ENCODE measurements at places on chromosomes 5 and 9.

- no peak for DNase-seq
Observed at GRCh38 chr5:139457241-139457640, 5.3 kb downstream of the ECSCR start.

GRCh38 chr5:102561894-102562760 lies 63.3 kb upstream of the SLCO6A1 start:
- no peak for DNase-seq

- no peak for DNase-seq
Observed at GRCh38 chr5:174423558-174423957, 300.8 kb upstream of the MSX2 start.

GRCh38 chr5:145228564-145228963 lies 606.6 kb downstream of the PRELID2 start:
- no peak for DNase-seq

DNA sequence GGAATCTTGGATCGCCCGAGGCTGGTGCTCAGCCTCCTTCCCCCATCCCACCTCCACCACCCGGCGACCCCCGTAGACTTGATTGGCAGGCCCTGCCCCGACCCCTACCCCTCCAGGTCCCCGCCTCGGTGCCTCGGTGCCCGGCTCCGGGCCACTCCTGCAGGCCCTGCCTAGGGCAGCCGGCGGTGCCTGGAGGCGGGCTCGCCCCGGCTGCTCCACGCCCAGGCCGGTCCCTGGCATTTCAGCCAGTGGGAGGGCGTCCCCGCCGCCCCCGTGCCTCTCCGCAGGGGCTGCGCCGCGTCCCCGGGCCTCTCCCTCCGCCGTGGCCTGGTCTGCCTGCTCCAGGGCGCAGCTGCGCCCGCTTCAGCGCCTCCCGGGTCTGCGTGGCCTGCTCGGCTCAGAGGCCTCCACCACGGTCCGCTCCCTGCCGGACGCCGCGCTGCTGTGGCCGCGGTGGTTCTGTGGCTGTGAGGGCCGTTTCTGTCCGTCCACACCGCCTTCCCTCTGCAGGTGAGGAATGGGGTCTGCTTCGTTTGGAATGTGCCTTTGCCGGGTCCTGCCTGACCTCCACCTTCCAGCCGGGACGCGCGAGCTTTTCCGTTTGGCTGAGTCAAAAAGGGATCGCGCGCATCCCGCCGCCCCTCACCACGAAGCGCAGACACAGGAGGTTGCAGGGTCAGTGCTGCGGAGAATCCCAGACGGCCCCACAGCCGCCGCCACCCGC lies 48.3 kb upstream of the IRX4 start:
- DNase-seq: no peak

- DNase-seq: peak; percentile 30
Observed at GRCh38 chr5:171627936-171628632, 157.5 kb upstream of the SMIM23 start.

DNA sequence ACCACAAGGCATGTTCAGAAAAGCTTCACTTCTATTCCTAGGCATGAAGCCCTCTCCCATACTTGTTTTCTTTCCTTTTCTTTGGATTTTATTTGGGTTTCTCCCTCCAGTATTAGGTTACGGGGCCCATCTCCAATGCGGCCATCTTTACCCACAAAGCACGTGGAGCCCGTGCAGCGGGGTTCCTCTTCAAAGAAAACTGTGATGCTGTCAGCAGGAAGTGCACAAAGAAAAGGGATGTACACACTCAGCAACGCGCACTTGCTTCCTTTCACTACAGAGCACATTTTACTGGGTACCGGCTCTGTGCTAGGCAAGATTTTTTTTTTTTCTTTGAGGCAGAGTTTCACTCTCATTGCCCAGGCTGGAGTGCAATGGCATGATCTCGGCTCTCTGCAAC lies 106.6 kb downstream of the COL23A1 start:
- peak; percentile 76 for DNase-seq

DNA sequence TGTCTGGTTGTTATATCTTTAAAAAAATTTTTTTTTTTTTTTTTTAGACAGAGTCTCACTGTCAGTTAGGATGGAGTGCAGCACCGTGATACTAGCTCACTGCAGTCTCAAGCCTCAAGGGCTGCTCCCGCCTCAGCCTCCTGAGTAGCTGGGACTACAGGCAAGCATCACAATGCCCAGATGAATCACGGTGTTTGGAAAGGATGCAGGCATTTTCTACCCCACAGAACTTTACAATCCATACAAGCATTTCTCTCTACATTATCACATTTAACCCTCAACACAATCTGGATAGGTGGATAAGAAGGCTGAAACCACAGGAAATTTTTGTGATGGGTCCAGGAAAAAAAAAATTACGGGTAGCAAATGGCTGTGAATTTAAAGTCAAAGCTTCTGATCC lies 5.8 kb upstream of the PCA3 start:
- DNase-seq: no peak

- no peak for DNase-seq
Observed at GRCh38 chr5:132883261-132883834, 9.9 kb downstream of the LEAP2 start.

GRCh38 chr9:87686520-87687090 lies 39.3 kb upstream of the CTSL start:
- no peak for DNase-seq

DNA sequence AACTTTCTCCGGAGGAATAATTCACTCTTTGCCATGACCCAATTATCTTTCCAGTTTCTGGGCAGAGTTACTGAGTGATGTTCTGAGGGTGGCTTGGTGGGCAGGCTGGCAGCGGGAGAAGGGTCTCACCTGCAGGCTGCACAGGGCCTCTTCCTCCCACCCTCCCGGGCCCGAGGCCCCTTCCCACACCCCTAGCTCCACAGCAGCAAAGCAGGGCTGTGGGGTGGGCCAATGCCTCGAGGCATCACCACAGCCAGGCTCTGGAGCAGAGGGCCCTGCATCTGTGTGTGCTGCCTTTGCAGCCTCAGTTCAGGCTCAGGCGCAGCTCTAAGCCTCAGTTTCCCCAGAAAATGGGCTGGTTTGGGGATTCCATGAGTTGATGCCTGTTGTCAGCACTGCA lies 120.2 kb upstream of the FOXD4L5 start:
- DNase-seq: no peak

DNA sequence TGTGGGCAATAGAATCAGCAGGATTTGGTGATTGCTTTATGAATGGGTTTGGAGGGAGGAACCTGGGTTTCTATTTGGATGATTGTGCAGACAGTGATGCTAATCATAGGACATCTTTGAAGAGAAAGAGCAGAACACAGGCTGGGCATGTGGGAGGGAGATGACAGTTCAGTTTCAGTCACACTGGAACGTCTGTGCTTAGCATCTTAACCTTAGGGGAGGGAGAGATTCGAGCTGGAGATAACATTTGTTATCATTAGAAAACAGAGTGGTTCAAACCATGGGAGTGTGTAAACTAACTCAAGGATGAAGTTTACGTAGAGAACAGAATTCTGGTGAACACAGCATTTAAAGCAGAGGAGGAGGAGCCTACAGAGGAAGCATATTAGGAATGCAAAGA lies 138.6 kb upstream of the PPP2R2B start:
- DNase-seq: no peak

- DNase-seq: no peak
Observed at GRCh38 chr5:111411301-111411700, 101.0 kb downstream of the STARD4 start.
